Brain microvascular endothelial cell (primary cell): ENCODE measurements at places on chromosomes 13 and 19.

GRCh38 chr13:53759016-53759415 is 730.4 kb downstream of the OLFM4 start:
- no peak for DNase-seq

DNA sequence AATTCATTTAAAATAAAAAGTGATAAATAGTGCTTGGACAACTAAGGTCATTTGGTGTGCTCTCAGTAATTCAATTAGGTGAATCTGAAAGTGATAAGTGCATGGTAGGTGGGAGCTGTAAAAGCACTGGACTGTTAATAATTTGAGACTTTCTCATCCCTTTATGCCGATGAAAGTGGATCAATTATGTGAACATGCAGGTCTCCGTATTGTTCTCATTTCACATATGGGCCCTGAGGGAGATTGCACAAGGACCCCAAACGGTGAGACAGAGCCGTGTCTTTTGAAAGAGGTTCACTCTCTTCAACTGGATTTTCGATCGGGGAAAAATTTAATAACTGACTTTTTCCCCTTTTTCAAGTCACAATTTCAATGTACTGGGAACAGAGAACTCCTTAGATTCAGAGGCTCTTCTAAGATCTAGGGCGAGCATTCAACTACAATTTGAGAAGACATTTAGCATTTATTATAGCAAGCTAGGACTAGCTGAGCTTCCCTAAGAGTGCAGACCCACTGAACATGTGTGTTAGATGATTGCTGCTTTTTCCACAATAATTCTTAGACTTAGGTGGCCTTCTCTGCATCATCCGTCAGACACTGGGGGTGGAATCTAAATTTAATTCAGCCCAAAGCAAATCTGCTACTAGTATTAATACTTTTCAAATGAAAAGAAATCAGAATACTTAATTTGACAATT is 347.6 kb downstream of the OXGR1 start:
- DNase-seq, result no peak

- no peak for DNase-seq
Measured at GRCh38 chr13:75353781-75354193, 128.2 kb downstream of the TBC1D4 start.

DNA sequence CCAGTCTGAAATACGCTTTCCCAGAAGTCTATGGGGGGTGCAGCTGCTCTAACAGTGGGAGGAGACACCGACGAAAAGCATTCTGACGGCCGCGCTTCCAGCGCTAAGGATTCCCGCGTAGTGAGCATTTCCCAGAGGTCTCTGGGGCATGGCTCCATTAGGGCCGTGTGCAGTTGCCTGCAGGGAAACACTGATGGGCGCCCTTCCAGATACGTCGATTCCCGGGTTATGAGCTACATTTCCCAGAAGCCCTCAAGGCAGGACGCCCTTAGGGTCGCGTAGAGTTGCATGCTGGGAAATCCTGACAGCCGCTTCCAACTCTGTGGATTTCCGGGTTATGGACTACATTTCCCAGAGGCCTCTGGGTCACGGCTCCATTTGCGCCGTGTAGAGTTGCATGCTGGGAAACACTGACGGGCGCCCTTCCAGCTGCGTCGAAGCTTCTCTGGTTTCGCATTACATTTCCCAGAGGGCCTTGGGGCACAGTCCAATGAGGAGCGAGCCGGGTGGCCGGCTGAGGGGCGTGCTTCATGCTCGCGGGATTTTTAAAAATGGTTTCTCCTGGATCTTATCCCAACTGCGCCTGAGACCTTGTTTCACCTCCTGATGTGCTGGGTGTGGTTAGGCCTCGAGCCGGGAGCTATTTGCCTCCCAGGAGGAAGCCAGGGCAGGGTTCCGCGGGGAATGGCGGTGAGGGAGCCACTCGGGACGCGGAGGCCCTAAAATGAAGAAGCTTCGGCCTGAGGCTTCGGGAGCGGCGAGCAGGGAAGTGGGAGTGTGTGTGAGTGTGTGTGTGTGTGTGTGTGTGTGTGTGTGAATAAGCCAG is 17.2 kb upstream of the ZNF331 start:
- DNase-seq, result peak; percentile 99

DNA sequence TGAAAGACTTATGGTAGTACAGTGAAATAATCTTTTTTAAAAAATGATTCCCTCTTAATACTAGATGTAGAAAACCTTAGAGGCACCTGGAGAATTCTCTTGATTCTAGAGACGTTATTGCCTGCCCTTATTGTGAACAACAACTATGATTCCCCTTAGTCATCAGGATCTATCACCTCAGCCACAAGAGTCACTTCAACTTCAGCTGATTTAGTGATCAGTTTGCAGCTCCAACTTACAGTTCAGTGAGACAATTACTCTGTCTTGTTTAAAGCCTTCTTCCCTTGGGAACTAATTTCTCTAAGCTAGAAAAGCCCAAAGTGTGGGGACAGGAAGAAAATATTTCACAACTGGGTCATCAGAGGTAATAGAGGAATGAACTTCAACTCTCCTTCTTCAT is 254.3 kb upstream of the SLITRK1 start:
- DNase-seq, result no peak

GRCh38 chr19:2253106-2254063 is 2.8 kb downstream of the JSRP1 start:
- DNase-seq, result no peak

- peak; percentile 33 for DNase-seq
Measured at GRCh38 chr19:6556480-6557195, 25.8 kb downstream of the TNFSF9 start.

DNA sequence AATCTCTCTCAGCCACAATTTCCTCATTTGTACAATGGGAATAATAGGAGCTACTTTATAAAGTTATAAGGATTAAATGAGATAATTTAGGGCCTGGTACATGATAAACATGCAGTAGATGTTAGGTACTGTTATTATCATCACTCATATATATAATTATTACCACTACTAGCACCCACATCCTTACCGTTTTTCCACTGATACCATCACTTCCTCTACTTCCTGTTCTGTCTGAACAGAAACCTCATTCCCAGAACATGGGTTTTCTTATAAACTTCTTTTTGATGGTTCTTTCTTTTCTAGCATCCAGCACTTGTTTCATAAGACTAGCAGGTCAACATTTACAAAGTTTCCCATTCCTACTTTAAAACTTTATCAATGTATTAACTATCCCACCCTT is 6.3 kb downstream of the CDADC1 start:
- no peak for DNase-seq

DNA sequence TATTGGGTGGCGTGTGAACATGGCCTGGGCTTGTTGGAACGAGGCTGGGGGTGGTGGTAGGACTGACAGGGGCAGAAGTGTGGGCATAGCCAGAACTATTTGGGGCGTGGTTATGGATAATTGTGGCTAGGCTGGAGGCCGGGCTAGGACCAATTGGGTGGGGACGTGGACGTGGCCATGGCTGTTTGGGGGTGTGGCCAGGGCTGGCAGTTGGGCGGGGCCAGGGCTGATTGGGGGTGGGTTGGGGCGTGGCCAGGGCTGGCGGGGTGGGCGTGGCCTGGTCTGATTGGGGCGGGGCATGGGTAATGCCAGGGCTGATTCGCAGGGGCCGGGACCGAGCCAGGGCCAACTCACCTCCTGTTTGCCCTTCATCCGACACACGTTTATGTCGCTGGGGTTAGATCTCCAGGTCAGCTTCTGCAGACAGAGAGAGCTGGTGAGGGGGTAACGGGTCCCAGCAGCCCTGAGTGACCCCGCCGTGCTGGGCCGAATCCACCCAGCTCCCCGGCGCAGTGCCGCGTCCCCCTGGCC is 2.8 kb downstream of the SEMA6B start:
- no peak for DNase-seq

DNA sequence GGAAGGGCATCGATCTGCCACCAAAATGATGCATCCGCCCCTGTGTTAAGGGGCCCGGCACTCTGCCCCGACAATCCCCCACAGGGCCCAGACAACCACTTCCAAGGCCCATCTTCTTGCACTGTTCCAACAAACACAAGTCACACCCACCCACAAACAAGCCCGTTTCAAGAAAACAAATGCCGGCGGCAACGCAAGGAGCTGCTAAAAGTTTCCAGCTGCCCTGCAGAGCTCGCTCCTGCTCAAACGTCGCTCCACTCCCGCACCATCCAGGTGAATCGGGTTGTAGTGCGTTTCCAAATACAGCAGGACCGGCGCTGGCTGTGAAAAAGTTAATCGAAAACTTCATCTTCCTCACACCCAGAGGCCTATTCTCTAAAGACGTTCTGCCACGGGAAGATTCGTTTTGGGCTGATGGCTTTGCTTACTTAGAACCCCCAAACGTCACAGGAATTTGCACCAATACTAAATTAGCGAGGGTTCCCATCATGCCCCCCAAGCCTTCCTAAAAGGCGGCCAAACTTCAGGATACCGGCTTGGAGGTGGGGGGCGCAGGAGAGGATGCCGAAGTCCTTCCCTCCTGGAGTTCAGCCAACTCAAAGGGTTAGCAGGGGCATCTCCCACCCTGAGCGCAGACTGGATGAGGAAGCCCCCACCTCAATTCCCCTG is 107.4 kb upstream of the DOCK9 start:
- DNase-seq, result no peak

DNA sequence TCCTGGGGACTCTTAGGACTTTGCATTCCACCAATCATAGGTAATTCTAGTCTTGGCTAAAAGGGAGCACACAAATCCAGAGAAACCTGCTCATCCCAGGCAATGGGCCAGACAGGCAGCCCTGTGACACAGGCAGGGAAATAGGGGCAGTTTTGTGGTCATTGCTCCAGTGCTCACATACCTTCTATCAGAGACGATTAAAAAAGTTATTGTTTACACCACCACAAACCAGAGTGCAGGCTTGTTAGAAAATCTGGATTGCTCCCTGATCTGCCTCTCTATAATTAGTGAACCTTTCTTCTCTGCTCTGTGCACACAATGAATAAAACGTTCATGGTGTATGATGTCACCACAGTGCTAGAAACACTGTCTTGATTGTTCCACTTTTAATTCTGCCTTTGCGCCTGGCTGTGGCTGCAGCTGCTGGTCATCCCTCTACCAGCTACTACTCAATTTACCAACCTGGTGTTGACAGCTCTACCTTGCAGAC is 121.6 kb upstream of the SPATA13 start:
- DNase-seq, result no peak

GRCh38 chr19:31292639-31293185 is 56.5 kb downstream of the TSHZ3 start:
- no peak for DNase-seq

GRCh38 chr19:46551164-46551563 is 50.0 kb upstream of the CALM3 start:
- no peak for DNase-seq

DNA sequence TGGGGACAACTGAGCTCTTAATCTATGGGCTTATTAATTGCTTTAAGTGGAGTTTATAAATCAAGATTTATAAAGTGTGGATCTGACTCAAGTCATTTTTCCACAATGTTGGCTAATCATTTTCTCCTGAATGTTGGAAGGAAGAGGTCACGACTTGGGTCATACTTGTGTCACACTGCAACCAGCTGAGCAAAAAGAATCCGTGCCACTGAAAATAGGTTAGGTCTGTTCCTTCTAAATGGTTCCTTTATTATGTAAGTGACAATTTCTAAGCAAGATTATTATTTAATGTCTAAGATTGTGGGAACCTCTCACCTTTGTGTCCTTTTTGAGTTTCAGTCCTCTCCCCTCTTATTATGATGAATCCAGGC is 178.6 kb downstream of the SHISA2 start:
- no peak for DNase-seq
